ENCODE measurements at places on chromosomes 1 and 21.
A peak's percentile ranks its signal among the peaks of the same experiment; 100 is the strongest.

DNA sequence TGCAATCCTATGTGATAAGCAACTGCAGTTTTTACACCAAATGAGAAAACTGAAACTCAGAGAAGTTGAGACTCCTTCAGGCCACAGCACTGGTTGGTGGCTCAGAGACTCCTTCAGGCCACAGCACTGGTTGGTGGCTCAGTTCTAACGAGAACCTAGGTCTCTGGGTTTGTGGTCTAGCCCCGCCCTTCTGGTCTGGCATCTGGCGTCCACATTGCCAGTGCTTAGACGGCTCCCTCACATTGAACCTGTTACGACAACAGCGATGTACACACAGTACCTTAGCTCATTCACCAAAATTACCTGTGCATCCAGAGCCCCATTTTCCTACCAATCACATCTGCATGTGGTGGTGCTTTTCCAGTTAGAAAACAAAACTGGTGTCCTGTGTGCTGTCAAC lies 66.1 kb downstream of the NID1 start:
- DNase-seq, result peak; percentile 34

GRCh38 chr21:35843911-35844667 lies 216.2 kb downstream of the SETD4 start:
- no peak for DNase-seq

DNA sequence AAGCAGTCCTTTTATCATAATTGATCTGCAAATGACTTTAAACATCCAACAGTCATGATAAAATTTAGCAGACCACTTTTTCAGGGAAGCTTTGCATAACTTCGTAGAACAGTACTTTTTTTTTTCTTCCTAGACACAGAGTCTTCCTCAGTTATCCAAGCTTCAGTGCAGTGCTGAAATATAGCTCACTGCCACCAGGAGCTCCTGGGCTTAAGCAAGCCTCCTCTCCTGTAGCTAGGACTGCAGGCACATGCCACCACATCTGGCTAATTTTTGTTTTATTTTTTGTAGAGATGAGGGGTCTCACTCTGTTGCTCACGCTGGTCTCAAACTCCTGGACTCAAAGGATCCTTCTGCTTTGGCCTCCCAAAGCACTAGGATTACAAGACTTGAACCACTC lies 3.8 kb downstream of the F13B start:
- no peak for DNase-seq

DNA sequence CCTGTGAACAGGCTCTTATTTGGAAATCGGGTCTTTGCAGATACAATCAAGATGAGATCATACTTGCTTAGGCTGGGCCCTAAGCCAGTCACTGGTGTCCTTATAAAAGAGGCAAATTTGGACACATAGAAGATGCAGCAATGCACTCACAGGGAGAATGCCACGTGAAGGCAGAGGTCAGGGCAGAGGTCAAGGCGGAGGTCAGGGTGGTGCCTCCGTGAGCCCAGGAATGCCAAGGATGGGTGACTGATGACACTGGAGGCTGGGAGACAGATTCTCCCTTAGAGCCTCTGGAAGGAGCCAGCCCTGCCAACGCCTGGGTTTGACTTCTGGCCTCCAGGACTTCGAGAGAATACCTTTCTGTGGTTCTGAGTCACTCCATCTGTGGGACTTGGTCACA lies 22.8 kb upstream of the C1orf174 start:
- DNase-seq, result no peak

- no peak for DNase-seq
Observed at GRCh38 chr21:44940116-44940631, 345 bp downstream of the SLX9 start.

- DNase-seq, result peak; percentile 67
Observed at GRCh38 chr1:234610061-234610665, at the start of gene IRF2BP2. TSS of gene IRF2BP2 (minus strand) at chr1:234610178. CDS start at chr1:234609494, 684 bp downstream.

GRCh38 chr1:235622936-235623779 lies 26.4 kb downstream of the GNG4 start:
- no peak for DNase-seq

DNA sequence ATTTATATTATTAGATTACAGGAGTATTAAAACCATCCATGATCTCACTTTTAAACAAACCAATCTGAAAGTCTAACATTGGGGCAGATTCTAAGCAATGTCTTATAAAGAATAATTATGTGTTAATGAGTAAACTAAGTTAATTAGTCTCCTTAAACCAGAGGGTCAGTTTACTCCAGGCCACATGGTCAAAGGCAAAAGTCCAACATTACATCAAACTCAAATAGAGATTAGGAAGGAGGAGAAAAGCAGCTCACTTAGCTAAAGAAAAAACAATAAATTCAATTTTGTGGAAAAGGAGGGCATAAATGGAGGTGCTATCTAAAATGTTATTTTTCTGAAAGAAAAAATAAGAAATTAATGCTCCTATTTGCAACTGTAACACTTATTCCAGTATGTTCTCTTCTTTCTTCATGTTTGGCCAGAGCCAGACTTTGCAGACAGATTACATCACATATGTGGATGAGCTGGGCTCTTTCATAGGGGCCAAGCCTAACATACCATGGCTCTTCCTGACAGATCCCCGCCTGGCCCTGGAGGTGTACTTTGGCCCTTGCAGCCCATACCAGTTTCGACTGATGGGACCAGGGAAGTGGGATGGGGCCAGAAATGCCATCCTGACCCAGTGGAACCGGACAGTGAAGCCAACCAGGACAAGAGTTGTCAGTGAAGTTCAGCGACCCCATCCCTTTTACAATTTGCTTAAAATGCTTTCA lies 24.3 kb upstream of the FMO2 start:
- DNase-seq, result no peak

DNA sequence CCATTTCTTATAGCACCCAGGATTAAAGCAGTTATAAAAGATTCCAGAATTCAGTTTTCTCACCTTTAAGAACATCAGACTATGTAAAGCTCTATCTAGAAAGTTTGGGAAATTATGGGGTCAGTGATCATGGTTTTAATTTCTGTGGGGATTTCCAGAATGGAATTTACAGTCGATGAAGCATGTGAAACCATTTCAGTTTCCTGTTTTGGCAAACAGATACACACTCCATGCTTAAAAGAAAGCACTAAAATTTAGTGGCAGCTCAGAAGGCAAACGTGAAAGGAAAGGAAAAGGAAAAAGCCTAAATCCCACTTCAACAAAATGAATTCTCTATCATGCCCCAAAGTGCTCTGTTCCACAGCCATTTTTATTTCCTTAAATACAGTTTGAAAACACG lies 60.4 kb downstream of the FYB2 start:
- no peak for DNase-seq

DNA sequence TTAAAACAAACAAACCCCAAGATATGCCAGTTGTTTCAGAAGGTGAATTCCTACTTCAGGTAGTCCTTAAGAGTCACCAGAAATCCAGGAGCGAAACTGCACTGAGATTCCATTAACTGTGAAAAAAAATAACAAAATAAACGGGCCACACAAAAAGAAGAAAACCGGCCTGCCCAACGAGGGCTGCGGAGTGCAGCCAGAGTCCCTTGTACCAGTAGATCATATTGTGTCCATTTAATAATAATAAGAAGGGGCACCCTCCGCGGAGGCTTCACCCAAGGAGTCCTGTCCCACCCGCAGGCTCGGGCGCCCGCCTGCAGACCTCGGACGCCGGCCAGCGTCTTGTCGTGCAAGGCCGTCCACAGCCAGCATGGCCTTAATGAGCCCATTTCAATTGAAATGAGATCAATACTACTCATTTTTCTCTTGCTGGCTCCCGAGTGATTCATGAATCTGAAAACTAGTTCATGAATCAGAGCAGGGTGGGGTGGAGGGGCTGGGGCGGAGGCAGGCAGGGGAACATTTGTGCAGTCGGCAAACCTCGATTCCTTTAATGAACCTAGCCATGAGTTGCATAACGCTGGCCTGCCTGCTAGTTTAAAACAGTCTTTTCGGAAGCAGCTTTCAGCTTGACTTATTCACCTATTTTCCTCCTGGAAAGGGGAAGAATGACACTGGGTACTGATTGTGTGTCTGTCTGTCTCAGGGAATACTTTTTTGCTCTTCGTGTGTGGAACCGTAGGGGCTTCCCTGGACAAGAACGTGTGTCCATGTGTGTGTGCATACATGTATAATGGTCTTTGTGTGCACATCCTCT lies 113.1 kb upstream of the IRF2BP2 start:
- DNase-seq, result no peak

DNA sequence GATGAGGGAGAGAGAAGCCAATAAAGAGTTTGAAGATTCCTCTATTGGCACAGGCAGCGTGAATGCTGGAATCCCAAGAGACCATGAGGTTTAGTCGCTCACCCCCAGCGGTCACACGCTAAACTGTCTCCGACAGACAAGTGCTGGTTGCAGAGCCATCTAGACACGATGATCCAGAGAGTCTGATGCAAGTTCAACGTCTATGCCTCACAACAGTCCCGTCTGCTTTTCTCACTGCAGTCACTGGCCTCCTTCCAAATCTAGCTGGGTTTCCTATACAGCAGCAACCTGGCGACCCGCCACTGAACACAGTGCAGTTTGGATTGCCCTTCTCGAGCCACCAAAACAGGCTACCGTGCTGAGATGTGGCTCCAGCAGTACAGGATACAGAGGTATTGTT lies 98.6 kb upstream of the KRTAP19-8 start:
- no peak for DNase-seq

DNA sequence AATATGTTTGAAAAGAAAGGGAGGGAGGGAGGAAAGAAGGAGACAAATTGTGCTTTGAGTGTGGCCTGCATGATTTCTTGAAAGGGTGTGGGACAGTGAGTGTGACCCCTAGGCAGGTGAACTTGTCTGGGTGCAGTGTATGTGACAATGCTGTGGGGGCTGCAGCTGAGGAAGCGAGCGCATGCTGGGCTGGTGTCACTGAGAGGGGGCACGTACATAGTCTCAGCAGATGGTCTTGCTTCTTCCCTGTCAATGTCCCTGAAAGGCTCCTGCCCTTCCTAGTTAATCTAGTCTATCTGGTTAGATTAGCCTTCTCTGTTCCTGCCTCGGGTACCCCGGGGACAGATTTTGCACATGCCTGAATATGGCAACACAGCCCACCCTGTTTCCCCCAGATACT lies 9.8 kb downstream of the FAAH start:
- DNase-seq, result no peak

- DNase-seq, result no peak
Observed at GRCh38 chr1:44222397-44223186, 9.3 kb downstream of the DMAP1 start.

DNA sequence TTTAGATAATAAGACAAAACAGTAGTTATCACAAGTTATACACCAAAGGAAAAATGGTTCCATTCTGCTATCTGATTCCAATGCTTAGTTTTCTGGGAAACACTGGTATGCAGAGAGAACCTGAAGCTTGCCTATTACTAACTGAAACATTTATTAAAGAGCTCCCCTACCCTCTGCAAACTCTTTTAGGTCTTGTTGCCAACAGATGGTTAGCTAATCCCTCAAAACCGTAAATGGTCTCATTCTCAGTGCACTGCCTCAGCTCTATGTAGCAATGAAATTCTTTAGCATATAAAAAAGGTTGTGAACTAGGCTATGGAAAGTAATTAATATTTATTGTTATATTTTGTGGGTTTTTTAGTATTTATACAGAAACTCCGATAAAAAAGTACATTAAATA lies 20.4 kb downstream of the C21orf91 start:
- DNase-seq, result no peak

GRCh38 chr1:58244872-58245271 lies 301.7 kb downstream of the OMA1 start:
- no peak for DNase-seq

GRCh38 chr21:42157606-42158310 lies 61.2 kb upstream of the ABCG1 start:
- DNase-seq, result no peak

GRCh38 chr1:198203434-198203833 lies 46.6 kb downstream of the NEK7 start:
- DNase-seq, result no peak

DNA sequence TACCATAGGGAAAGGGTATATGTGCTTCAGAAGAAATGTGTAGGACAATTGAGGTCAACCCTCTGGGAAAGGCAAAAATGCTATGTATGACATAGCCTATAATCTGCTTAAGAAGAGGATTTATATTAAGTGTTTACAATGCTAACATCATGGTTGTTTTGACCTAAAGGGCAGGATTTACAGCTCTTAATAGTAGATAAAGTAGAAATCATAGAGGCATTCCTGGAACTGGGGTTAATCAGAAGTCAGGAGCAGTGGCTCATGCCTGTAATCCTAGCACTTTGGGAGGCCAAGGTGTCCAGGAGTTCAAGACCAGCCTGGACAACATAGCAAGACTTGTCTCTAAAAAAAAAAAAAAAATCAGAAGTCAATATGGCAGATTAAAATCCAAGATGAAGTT lies 8.7 kb upstream of the RPL11 start:
- DNase-seq, result no peak

DNA sequence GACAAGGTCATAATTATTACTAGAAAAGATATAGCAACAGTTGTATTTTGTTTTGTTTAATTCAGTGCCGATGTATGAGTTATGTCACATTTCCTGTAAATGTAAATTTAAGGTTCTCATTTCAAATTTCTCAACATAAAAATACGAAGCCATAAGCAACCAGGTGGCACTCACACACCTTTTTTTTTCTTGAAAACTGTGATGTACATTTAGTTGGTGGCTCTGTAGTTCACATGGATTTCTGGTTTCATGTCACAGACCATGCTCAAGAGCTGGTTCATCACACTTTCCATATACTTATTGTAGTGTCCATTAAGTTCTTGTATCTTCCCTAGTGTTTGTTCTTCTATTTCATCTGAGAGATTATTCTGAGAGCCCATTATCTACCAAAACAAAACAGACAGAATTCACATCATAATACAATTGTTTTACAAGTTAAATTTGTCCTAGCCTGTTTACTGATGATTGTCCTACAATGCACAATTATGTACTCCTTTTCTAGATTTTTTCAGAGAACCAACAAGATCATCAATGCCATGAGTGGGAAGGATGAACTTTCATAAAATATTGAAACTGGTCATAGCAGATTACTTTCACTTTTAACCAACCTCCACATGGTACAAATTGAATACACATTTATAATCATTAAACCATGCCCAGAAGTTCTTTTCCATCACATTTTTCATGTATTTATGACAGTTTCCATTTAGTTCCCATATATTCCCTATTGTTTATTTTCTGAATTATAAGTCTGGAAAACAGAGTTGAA lies 17.1 kb downstream of the ATP6V1G3 start:
- DNase-seq, result no peak

GRCh38 chr21:25838809-25839208 lies 104.0 kb downstream of the GABPA start:
- no peak for DNase-seq

DNA sequence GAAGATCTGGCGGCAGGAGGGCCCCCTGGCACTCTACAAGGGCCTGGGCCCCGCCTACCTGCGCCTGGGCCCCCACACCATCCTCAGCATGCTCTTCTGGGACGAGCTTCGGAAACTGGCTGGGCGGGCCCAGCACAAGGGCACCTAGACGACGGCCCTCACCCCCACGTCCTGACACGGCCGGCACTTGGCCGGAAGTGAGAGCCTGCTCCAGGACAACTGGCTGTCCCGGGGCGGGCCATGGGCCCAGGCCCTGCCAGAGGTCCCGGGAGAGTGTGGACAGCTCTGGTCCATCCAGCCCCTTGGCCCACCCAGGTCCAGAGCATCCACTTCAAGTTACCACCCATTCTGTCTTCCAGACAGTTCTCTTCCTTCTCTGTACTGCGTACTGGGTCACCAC lies 3.0 kb upstream of the TMEM82 start:
- DNase-seq, result no peak
